SJSA1 (cell line): ENCODE measurements at places on chromosomes 2 and 18. TPM values are rescaled to one million over a fixed set of nuclear protein-coding genes. Genes with fewer than 3 reads are reported as not detected.
A peak's percentile ranks its signal among the peaks of the same experiment; 100 is the strongest.

- DNase-seq = no peak
- H3K27me3 ChIP-seq = no peaks in the 10 kb centered on the region
- no peaks in the 10 kb centered on the region for H3K36me3 ChIP-seq
- no peak overlapping the region for H3K4me3 ChIP-seq
- H3K27ac ChIP-seq = no peak overlapping the region
These were observed 1060.0 kb upstream of the DDX18 start for GRCh38 chr2:116754381-116755101.

- no peaks in the 10 kb centered on the region for H3K4me1 ChIP-seq
- no peak overlapping the region for H3K4me3 ChIP-seq
- H3K27ac ChIP-seq = no peak overlapping the region
- H3K27me3 ChIP-seq = no peaks in the 10 kb centered on the region
These were observed 2.0 kb downstream of the HOXD3 start for GRCh38 chr2:176158855-176159662.

DNA sequence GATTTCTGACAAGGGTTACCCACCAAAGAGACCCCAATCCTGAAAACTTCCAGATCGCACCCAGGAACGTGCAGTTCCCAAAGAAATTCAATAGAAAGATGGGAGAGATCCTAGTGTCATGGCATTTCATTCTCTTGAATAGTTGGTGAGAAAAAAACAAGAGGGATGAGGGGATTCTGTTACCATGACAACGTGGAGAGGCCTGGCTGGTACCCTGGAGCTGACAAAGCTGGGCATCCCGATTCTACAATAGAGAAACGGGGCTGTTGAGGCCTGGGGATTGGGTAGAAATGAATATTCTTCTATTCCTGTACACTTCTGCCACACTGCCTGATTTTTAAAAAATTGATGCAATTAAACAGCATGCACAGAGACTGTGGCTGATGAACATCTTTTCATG, 41.0 kb downstream of the POLE4 start:
- DNase-seq = no peak
- H3K27me3 ChIP-seq = no peaks in the 10 kb centered on the region
- no peak overlapping the region for H3K27ac ChIP-seq
- H3K4me3 ChIP-seq = no peak overlapping the region
- no peaks in the 10 kb centered on the region for H3K36me3 ChIP-seq
- no peaks in the 10 kb centered on the region for H3K4me1 ChIP-seq

- H3K4me1 ChIP-seq = no peaks in the 10 kb centered on the region
- H3K36me3 ChIP-seq = no peaks in the 10 kb centered on the region
- H3K4me3 ChIP-seq = no peak overlapping the region
- 0 out of 2 replicates have a peak, but pooled peaks cover 3% of the 10 kb centered on the region for H3K27me3 ChIP-seq
These were observed 13.5 kb upstream of the XDH start for GRCh38 chr2:31428001-31428418.

DNA sequence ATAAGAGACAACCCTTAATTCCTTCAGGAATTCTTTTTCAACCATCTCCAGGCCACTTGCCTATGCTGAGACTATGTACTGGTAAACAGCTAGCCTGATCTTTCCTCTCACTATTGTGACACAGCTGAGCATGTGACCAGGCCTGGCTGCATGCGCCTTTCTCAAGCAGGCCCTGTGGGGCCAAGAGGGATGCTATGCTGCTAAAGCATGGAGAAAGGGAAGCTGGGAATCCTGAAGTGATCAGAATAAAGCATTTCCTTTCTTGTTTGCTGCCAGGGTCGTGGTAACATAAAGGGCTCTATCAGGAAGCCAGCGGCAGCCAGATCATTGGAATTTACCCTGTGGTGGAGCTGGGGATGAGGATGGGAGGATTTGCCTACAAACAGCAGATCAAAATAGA, 29.8 kb upstream of the LCLAT1 start:
- peaks cover 16% of the 10 kb centered on the region for H3K4me1 ChIP-seq
- no peaks in the 10 kb centered on the region for H3K36me3 ChIP-seq
- no peak overlapping the region for H3K27ac ChIP-seq
- no peaks in the 10 kb centered on the region for H3K27me3 ChIP-seq

DNA sequence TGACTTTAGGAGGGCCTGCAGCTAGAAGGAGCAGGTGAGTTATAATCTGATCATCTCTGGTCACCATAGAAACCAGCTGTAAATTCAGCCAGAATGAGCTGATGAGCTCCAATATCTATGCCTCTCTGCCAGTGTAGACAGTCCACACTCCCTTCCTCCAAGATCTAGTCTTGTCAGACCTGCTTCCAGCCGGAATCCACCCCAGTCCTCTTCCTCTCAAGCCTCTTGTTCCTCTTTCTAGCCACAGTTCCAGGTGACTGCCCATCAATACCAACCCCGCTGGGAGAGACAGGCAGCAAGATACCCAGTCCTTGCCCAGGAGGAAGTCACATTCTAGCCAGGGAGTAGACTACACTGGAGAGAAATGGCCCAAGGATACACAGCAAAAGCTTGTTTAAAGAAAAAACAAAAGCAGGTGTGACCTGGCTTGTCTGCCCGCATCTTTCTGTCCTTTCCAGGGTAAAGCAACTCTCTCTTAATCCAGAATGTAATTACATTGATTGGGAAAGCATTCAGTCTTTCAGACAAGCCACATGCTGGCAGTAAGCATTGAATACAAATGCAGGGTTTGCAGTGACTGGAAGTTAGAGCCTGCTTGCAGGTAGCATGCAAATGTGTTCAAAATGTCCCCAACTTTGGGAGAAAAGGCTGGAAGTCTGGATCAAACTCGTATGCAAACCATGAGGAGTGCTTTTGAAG, 9.0 kb upstream of the SLC35F6 start:
- DNase-seq = no peak
- no peaks in the 10 kb centered on the region for H3K27me3 ChIP-seq
- no peak overlapping the region for H3K27ac ChIP-seq
- H3K36me3 ChIP-seq = no peaks in the 10 kb centered on the region
- H3K4me3 ChIP-seq = no peak overlapping the region
- H3K4me1 ChIP-seq = peaks cover 36% of the 10 kb centered on the region

DNA sequence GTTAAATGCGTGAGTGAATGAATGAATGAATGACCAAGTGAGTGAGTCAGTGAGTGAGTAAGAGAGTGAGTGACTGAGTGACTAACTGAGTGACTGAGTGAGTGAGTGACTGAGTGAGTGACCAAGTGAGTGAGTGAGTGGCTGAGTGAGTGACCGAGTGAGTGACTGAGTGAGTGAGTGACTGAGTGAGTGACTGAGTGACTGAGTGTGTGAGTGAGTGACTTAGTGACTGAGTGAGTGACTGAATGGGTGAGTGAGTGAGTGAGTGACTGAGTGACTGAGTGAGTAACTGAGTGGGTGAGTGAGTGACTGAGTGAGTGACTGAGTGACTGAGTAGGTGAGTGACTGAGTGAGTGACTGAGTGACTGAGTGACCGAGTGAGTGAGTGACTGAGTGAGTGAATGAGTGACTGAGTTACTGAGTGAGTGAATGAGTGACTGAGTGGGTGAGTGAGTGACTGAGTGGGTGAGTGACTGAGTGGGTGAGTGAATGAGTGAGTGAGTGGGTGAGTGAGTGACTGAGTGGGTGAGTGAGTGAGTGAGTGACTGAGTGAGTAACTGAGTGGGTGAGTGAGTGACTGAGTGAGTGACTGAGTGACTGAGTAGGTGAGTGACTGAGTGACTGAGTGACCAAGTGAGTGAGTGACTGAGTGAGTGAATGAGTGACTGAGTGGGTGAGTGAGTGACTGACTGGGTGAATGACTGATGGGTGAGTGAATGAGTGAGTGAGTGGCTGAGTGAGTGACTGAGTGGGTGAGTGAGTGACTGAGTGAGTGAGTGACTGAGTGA, 11.3 kb downstream of the MAL start:
- H3K27ac ChIP-seq = no peak overlapping the region
- no peaks in the 10 kb centered on the region for H3K4me1 ChIP-seq
- H3K27me3 ChIP-seq = no peaks in the 10 kb centered on the region
- no peak for DNase-seq
- no peaks in the 10 kb centered on the region for H3K36me3 ChIP-seq

DNA sequence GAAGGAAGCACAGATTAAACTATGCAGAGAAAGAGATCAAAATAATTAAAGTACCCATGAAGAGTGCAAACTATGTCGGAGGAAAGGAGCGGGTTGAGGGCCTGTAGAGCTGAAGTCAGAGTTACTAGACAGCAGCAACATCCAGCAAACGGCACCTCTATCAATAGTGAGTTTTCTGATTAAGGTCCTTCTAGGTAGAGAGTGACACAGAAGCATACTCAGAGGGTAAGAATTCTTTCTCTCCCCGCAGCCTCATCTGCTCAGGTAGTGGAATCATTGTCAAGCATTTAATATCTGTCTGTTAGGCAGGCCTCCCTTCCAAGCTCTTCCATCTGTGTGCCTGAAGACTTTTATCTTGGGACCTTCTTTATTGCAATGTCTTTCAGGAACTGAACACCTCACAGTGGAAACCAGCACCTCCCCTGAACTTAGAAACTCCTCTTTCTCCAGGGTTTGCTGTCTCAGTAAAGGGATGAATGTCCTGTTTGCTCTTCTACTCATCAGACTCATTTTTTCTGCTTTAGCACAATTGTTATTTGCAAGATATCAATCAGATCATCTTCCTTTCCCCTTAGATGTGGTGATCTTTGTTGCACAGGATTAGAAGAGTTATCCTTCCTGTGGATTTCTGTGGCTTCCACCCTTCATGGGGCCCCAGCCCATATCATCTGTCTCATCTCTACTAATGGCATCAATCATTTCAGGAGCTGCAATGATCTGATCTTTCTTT, 28.8 kb downstream of the SP140 start:
- DNase-seq = no peak
- no peaks in the 10 kb centered on the region for H3K4me1 ChIP-seq
- H3K27ac ChIP-seq = no peak overlapping the region
- H3K4me3 ChIP-seq = no peak overlapping the region

GRCh38 chr2:3253913-3254441, 123.6 kb downstream of the EIPR1 start:
- H3K4me3 ChIP-seq = no peak overlapping the region
- H3K27me3 ChIP-seq = no peaks in the 10 kb centered on the region
- H3K27ac ChIP-seq = no peak overlapping the region
- no peak for DNase-seq

DNA sequence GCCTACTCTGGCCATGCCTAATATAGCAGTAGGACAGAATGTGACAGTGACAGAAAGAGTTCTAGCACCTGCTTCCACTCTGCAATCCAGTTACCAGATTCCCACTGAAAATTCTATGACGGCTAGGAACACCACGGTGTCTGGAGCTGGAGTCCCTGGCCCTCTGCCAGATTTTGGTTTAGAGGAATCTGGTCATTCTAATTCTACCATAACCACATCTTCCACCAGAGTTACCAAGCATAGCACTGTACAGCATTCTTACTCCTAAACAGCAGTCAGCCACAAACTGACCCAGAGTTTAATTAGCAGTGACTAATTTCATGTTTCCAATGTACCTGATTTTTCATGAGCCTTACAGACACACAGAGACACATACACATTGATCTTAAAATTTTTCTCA, 45.2 kb upstream of the TTR start:
- H3K27me3 ChIP-seq = no peaks in the 10 kb centered on the region
- H3K36me3 ChIP-seq = peaks cover 40% of the 10 kb centered on the region
- H3K27ac ChIP-seq = no peak overlapping the region
- H3K4me1 ChIP-seq = no peaks in the 10 kb centered on the region

DNA sequence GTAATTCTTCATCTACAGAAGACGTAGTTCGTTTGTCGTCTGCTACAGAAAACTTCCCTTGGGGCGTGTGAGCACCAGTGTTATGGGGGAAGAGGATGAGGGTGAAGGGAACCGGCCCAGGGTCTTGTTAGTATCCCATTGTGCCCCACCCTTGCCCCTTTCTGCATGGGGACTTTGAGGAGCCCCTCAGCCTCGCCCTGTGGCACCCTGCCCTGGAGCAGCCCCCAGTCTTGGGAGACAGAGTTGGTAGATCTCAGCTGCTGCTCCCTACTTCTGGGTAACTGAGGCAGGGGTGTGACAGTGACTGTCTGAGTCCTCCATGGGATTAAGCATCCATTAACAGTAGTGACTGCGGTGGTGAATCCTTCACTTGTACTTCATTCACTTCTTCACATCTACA, 50.1 kb downstream of the RNF144A start:
- H3K4me1 ChIP-seq = no peaks in the 10 kb centered on the region
- H3K36me3 ChIP-seq = no peaks in the 10 kb centered on the region
- no peak overlapping the region for H3K27ac ChIP-seq
- no peaks in the 10 kb centered on the region for H3K27me3 ChIP-seq

GRCh38 chr2:228646061-228646460, 464.6 kb upstream of the SPHKAP start:
- H3K4me3 ChIP-seq = no peak overlapping the region
- H3K27me3 ChIP-seq = no peaks in the 10 kb centered on the region
- DNase-seq = no peak
- H3K4me1 ChIP-seq = no peaks in the 10 kb centered on the region
- no peak overlapping the region for H3K27ac ChIP-seq

GRCh38 chr2:28338046-28338817, 54.4 kb upstream of the FOSL2 start:
- peak overlapping the region; percentile 92 for H3K27ac ChIP-seq
- peak; percentile 90 for DNase-seq
- no peaks in the 10 kb centered on the region for H3K27me3 ChIP-seq
- H3K4me1 ChIP-seq = peaks cover 64% of the 10 kb centered on the region
- H3K36me3 ChIP-seq = no peaks in the 10 kb centered on the region
- H3K4me3 ChIP-seq = no peak overlapping the region

- H3K27me3 ChIP-seq = no peaks in the 10 kb centered on the region
- DNase-seq = no peak
- no peaks in the 10 kb centered on the region for H3K4me1 ChIP-seq
- H3K36me3 ChIP-seq = no peaks in the 10 kb centered on the region
- H3K27ac ChIP-seq = no peak overlapping the region
- no peak overlapping the region for H3K4me3 ChIP-seq
These were observed 49.5 kb downstream of the TFCP2L1 start for GRCh38 chr2:121235542-121235941.

DNA sequence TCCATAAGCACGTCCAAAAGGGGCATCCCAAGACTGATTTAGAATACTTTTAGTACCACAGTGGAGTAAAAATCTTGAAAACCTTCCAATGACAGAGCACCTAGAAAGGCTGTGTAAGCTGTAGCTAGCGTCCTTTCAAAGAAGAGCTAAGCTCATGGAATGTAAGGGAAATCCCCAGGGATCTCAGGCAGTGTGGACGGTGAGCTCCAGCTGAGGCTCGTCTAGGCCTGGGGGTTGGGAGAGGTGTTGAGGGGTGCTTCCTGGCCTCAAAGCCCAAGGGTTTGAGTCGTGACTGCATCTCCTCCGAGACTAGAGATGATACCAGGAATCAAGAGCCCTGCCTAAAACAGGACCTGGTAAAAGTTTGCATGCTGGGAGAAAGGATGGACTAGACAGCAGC, 7.6 kb downstream of the CTIF start:
- peak; percentile 67 for DNase-seq
- H3K27me3 ChIP-seq = no peaks in the 10 kb centered on the region
- no peak overlapping the region for H3K4me3 ChIP-seq
- H3K4me1 ChIP-seq = peaks cover 80% of the 10 kb centered on the region

GRCh38 chr2:161424891-161425727, 9.0 kb downstream of the TBR1 start:
- H3K27ac ChIP-seq = no peak overlapping the region
- H3K4me1 ChIP-seq = no peaks in the 10 kb centered on the region
- DNase-seq = no peak
- H3K27me3 ChIP-seq = 0 out of 2 replicates have a peak, but pooled peaks cover under 1% of the 10 kb centered on the region
- H3K4me3 ChIP-seq = no peak overlapping the region

The KHK gene
- 0.11 and 0.31 TPM in 2 replicates for total RNA-seq

The FAM228A gene
- total RNA-seq = not detected in 2 replicates

The NTSR2 gene
- not detected in 2 replicates for total RNA-seq

The RAB6C gene
- total RNA-seq = not detected in 2 replicates

The ZC3H6 gene
- total RNA-seq = 0.69 and 5.6 TPM in 2 replicates

The KIAA2012 gene
- total RNA-seq = 0.03 TPM in 1 of 2 replicates, not detected in the other

The HDLBP gene
- total RNA-seq = 306 and 544 TPM in 2 replicates

The PDCD1 gene
- total RNA-seq = not detected in 2 replicates

The PPP1R1C gene
- total RNA-seq = 0.32 TPM in 1 of 2 replicates, not detected in the other

The ST6GAL2 gene
- not detected in 2 replicates for total RNA-seq

The SH3RF3 gene
- 3.6 and 6.1 TPM in 2 replicates for total RNA-seq

The UGT1A3 gene
- not detected in 2 replicates for total RNA-seq

The NEU2 gene
- not detected in 2 replicates for total RNA-seq

The IGFBP5 gene
- 0.03 TPM in 1 of 2 replicates, not detected in the other for total RNA-seq
